ENCODE measurements at places on chromosomes 1 and 21. TPM values are rescaled to one million over a fixed set of nuclear protein-coding genes. Genes with fewer than 3 reads are reported as not detected.

- no peak for DNase-seq
Observed at GRCh38 chr1:227010645-227011044, 70.6 kb downstream of the COQ8A start.

DNA sequence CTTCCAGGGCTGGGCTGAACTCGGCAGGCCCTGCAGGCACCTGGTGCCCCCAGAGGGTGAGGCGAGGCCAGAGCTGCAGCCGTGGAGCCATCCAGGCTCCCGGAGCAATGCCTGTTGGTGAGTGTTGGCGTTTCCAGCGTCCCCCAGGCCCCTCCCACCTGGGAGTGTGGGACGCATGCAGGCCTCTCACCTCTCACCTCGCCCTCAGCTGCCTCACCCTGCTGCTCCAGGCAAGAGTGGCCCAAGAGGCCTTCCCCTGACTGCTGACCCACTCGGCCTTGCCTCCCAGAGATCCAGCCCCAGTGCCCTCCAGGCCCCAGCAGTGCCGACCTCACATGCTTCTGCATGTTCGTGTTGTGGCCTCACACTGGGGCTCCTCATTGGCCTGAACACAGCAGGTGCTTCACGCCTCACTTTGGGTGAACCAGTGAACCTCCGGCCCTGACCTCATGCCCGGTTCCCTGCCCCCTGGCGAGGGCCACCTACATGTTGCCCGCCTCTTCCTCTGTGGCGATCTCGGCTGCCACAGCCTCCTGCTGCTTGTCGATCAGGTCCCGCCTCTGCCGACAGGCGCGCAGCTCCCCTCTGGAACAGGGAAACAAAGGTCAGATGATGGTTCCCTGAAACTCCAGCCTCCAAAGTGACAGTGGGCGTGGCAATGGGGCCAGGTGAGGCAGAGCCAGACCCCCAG lies 17.0 kb downstream of the CFAP74 start:
- DNase-seq, result no peak

DNA sequence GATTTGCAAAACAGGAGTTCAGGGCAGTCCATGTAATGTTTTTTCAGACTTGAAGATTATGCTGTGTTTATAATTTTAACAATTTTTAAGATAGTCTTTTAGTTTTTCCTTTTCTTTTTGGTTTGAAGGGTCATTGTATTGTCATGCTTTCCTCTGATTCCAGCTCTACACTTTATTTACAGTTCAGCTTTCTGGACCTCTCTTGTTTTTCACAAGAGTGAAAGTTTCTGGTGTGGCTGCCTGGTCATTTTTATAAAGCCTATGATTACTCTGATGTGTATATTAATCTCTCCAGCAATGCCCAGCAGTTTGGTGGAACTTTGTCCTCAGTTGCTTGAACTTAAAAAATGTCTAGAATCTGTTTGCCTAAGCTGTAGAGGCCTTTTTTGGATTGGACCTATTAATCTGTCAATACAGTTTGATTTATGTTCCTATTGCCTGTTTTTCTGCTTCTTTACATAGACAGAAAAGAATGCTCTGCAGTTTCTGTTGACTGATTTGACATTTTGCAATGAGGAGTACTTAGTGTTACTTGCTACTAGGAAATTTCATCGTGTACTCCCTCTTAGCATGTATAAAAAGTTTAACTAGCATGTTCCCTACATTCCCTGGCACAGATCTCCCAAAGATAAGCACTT lies 52.2 kb downstream of the XCL2 start:
- no peak for DNase-seq

TENT5C gene
- 42.1 TPM for total RNA-seq

DNA sequence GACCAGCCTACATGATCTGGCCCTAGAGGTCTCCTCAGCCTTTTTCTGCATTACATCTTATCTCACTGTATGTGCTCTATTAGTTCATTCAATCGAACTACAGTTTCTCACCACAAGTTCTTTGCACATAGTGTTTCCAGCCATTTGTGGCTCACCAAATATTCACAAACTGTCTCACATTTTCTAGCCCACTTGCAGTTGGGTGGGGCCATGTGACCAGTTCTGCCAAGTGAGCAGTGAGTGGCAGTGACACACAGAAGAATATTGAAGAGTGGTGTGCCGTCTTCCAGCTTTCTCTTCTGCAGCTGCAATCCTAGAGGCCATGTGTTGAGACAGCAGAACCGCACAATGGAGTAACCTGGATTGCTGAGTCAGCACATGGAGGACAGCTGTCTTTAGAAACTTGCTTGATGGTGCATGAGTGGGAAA lies 103.2 kb upstream of the ZNF644 start:
- DNase-seq, result no peak

SPAG17 gene
- 11.7 TPM for total RNA-seq

- DNase-seq, result no peak
Observed at GRCh38 chr1:226870026-226870400, 403 bp upstream of the PSEN2 start.

DNA sequence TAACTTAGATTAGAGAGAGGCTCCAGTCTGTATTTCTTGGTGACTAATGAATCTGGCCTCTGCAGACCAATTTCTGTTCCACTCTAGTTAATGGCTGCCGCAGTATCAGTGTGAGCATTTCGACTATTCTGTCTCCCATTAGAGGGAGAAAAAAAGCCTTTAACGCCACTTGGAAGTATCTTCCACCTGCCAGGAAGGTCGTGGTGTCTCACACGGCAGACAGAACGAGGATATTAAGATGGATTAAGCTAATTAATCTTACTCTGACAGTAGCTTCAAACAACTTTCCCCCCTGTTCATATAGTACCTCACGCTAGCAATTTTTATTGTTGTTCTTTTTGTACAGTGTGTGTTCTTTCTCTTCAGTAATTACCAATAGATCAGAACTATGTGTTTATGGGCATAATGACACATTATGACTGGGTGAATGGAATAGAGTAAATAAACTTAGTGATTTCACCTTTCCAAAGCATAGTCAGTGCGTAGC lies 153.8 kb downstream of the ADGRL2 start:
- no peak for DNase-seq

GRCh38 chr1:1200876-1201810 lies 5.2 kb downstream of the TNFRSF18 start:
- DNase-seq, result peak; percentile 48

GRCh38 chr1:207268337-207268736 lies 53.1 kb upstream of the CD55 start:
- DNase-seq, result no peak

CAMTA1 gene
- total RNA-seq, result 90.5 TPM

GRCh38 chr1:201870397-201870796 lies 18.3 kb upstream of the SHISA4 start:
- DNase-seq, result no peak

- DNase-seq, result no peak
Observed at GRCh38 chr1:115086176-115086830, 3.0 kb downstream of the TSPAN2 start.

DNA sequence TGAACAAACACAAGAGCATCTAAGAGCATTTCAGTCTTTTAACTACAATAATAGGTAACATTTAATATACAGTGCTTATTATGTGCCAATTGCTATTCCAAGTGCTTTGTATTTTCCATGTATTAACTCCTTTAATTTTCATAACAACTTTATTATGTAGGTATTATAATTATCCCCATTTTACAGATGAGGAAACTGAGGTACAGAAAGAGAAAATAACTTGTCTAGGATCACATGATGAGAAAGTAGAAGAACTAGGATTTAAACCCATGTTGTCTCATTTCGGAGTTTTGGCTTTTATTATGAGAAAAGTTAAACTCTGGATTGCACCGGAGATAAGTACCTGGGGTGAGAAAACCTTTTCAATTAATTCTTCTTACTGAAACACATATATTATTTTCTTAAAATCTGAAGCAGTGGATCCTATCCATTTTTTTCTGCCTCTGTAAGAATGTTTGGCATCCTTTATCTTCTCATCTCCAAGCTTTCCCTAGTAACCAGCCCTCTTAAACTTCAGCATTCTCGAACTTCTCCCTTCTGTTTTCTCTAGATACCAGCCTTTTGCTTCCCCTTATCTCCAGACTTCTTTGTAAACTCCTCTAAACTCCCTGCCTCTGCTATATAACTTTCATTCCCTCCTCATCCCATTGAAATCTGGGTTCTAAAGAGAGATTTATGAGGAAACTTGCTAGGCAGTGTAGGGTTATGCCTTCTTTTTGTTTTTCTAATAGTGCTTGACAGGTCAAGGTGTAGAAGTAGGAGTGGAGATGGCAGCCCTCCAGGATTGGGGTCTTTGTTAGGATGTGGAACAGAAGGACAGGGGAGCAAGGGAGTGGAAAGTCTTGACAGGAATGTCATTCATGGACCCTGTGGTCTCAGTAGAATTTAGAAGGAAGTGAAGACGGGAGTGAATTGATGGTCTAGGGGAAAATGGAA lies 28.3 kb downstream of the POU2F1 start:
- no peak for DNase-seq

- DNase-seq, result no peak
Observed at GRCh38 chr1:204670152-204670927, 15.2 kb downstream of the LRRN2 start.

- DNase-seq, result no peak
Observed at GRCh38 chr1:110612060-110612745, 6.0 kb upstream of the KCNA2 start.

DNA sequence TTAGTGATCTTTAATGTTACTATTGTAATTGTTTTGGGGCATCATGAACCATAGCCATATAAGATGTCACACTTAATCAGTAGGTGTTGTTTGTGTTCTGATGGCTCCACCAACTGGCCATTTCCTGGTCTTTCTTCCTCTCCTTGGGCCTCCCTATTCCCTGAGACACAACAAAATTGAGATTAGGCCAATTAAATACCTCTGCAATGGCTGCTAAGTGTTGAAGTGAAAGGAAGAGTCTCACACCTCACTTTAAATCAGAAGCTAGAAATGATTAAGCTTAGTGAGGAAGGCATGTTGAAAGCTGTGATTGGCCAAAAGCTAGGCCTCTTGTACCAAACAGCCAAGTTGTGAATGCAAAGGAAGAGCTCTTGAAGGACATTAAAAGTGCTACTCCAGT lies 30.7 kb downstream of the PPP2R5A start:
- no peak for DNase-seq

ETNK2 gene
- 18.2 TPM for total RNA-seq

RIIAD1 gene
- total RNA-seq, result 5.2 TPM

TRAF3IP3 gene
- total RNA-seq, result 2.8 TPM
